Cerebellar nuclear complex (tissue), 1 donor: ENCODE measurements at places on chromosomes 16 and 17.

DNA sequence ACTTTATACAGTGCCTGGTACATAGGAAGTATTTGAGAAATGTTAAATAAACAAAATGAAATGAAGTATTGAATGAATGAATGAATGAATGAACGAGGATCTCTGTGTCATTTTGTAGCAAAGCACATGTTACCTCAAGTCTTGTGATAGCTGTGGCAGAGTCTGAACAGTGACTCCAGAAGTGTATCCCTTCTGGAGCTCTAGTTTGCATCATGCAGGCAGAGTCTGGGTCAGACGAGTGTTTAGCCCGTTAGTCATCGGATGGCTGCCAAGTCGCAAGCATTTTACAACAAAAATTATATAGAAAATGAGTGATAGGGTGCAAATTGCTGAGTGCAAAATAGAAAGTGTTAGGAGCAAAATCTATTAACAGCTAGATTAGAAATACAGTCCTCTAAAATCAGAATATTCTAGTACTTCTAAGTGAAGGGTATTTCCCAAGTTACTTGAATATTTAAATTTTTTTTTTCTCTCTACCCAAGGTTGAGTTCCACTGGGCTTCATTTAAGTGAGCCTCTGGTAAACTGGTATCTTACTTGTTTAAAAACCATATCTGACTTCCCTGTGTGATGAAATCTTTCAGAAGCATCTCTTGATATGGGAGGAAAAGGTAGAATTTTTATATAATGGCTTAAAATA lies 113.3 kb downstream of the FTO start:
- DNase-seq, result no peak

DNA sequence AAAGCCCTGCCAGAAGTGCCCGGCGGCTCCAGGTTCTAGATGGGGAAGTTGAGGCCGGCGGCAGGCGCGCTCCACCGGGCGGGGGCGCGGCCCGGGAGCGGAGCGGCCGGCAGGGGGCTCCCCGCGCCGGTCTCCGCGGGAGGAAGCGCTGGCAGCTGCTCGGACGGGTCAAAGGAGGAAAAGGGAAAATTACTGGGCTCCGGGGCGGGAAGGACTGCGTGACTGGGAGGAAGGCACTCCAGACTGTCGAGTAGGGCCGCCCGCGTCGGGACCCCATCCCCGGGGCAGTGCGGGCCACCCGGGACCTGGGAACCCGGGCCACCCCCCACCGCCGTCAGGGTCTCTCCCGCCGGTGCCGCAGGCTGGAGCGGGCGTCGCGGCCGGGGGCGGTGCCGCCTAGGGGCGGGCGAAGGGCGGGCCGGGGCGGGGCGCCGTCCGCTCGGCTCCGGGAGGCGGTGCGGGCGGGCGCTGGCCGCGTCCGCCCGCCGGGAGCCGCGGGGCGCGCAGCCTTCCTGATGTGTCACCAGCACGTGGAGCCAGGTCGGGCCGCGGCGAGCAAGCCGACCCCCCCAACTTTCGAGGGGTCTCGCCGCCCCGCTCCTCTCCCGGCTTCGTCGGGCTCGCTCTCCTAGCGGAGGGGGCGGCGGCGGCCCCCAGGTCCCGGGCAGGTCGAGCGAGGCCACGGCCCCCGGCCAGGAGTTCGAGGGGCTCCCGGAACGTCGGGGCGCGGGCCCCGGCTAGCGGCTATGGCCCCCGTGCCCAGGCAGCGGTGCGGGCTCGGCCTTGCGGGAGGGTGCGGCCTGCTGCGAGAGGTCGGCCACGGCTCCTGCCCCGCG lies 167.5 kb downstream of the RAB11FIP4 start:
- DNase-seq, result no peak

DNA sequence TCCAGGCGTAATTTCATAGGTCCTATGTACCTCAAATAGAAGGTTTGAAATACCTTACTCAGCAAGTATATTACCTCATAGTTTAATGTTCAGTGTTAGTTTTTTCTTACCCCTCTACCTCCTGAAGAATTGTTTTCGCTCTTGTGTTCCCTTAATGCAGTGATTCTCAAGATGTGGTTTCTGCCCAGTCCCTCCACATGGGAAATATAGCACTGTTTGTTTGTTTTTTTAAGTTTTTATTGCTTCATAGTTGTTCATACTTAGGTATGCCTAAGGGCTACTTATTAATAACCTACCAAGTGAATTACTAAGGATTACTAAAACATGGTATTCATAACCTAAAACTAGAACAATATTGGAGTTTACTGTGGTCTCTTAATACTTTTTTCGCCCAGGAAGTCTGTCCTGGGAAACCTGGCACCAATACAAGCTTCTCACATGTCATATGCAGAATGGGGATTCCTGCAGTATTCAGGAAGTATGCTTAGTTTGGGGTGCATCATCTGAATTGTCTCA lies 5.0 kb downstream of the RSPRY1 start:
- no peak for DNase-seq

- DNase-seq, result peak; percentile 6
These were observed 8.7 kb upstream of the KAT7 start for GRCh38 chr17:49779739-49780231.

DNA sequence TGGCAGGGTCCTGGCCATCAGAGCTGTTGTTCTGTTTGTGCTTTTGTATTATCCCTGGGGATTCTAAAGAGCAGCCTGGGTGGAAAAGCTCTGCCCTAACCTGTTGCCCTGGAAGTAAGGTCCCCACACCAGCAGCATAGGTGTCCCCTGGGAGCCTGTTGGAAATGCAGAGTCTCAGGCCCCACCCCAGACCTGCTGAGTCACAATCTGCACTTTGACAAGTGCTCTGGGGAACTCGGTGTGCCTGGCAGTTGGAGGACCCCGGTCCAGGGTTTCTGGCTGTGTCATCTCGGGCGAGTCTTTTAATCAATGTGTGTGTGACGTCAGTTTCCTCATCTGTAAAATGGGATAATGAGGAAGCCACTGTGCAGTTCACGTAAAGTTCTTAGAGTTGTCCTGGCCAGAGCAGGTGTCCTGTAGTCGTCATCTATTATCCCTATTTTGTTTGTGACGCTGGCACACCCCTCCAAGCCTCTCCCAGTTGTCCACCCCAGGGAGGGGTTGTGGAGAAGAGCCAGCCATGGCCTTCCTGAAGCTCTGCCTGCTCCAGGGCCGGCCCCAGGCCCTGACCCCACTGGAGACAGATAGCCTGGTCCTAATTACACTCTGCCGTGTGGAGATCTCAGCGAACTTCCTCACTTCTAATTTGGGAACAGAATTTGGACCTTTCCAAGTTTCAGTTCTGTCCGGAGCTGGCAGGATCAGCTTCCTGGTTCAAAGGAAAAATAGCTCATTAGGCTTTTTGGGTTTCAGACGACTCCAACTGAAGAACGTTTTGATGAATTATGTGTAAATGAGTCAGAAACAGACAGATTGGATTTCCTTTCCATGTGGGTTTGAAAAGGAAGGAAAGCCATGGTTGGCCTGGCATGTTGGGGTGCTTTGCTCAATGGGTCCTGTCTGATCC lies 295.7 kb upstream of the FOXF1 start:
- DNase-seq, result no peak

GRCh38 chr17:55883149-55883548 lies 132.3 kb downstream of the PCTP start:
- no peak for DNase-seq

GRCh38 chr16:69855592-69855991 lies 93.5 kb downstream of the WWP2 start:
- DNase-seq, result no peak
